HS-5 (cell line): ENCODE measurements at places on chromosomes 5 and 9.

DNA sequence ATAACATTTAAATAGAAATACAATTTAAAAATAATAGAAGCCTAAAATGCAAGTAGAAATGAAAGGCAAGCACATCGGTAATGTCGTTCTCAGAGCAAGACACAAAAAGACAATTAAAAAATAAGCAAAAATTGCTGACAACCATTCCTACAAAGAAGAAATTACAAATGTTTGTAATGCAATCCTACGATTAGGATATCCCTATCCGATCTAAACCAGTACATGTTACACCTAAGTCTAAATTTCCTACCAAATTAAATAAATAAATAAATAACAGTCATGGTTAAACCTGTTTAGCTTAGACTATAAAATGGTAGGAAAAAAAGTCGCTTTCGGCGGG, 90.0 kb downstream of the ANXA2R start:
- DNase-seq, result no peak

- DNase-seq, result no peak
Observed at GRCh38 chr5:65105301-65105700, 336.6 kb downstream of the CWC27 start.

- no peak for DNase-seq
Observed at GRCh38 chr9:23232831-23233230, 593.2 kb downstream of the ELAVL2 start.

GRCh38 chr9:99373912-99374311, 151.8 kb downstream of the SEC61B start:
- DNase-seq, result no peak
